ENCODE measurements at places on chromosomes 1 and 21.

DNA sequence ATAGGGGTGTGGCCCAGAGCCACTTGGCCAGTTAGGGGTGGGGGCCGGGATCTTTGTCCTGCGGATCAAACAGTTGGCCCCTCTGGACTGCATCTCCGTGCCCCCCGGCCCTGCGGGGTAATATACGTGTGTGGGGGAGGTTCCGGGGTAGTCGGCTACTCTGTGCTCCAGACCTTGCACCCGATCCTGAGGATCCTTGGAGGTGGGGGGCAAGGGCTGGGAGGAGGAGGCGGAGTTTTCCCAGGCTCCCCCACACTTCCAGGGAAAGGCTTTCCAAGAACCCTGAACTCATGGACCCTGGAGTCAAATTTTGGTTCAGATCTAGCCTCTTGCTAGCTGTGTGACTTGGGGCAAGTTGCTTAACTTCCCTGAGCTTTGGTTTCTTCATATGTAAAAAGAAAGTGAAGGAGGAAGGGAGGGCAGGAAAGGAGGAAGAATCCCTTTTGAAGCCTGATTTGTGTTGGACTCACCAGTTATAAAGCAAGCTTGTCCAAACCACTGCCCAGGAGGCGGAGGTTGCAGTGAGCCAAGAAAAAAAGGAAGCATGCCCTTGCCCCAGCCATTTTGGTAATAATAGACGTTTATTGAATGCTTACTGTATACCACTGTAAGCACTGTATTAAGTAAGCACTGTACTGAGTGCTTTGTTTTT is 686 bp downstream of the MIIP start:
- DNase-seq = peak; percentile 35

DNA sequence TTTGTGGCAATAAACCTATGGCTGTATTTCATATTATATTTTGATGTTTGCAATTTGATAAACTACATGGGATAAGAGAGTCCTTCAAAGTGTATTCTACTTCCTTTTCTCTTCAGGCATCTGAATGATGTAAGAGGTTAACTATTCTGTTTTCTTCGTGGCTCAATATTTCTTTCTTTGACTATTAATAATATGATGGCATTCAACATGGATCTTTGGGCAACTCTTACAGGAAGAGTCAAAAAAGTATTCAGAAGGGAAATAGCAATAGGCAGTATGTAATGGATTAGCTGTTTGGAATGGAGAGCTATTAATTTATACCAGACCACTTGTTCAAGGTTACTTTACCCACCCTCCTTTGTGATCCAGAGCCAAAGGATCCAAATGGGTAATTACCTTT is 74.4 kb downstream of the HMCN1 start:
- DNase-seq = no peak

DNA sequence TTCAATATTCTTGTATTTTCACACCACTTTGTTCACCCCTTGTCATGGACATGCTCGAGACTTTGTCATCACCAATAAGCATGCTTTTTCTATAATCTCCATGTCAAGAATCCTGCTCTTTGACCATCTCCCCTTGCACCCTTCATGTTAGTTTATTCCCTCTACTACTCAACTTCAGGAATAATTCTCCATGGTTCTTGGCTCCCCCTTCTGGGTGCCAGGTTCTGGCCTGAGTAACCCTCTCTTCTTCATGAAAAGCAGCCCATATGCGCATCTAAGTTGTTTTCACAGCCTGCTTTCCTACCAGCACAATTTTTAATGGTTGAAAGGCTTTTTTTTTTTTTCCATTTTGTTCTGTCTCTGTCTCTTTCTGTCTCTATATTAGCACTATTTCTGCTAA is 160.7 kb downstream of the LEPR start:
- DNase-seq = peak; percentile 15

GRCh38 chr1:228101614-228101993 is 1.5 kb downstream of the C1orf35 start:
- DNase-seq = no peak

DNA sequence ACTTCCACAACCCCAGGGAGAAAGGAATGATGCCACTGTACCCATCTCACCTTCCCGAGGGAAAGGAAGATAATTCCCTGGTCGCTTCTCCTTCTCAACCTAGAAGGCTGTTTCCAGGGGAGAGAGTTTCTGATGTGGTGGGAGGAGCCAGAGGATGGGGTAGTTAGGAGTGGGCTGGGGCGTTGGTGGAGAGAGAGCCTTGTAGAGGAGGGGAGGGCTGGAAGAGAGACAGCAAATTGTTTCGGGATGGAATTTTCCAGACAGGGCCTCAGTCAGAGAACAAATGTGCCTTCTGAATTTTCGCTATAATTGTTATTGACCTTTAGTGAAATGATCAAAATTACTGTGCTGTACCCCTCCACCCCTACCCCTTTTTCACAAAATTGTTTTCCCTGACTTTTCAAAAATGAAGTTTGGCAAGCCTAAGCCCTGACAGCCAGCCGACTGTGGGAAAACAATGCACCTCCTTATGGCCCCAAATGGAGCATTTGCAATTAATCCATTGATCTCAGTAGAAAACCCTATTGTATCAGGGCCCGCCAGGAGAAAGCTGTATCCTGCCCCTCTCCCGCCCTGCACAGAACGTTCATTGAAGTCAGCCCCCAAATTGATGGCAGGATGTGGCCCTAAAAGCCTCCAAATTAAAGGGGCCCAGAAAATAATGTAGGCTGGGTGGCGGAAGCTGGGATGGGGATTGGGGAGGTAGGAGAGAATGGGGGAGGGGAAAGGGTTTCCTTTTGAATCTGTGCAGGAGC is 69.1 kb upstream of the JUN start:
- no peak for DNase-seq

GRCh38 chr1:4603295-4604110 is 50.9 kb upstream of the AJAP1 start:
- no peak for DNase-seq

DNA sequence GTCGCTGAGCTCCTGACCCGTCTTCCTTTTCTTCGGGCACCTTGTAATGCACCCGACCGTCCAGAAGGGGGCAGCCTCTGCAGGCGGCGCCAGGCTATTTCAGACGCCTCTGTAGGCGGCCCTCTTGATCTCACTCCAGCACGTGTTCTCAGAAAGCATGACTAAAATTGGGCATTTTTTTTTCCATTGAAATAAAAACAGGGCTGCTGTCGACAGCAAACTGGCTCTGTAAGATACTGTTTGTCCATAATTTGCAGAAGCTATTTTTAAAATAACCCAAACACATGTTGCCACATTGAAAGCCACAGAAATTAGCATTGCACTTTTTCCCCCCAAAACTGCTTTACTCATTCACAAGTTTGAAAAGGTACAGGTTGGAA is 78.0 kb downstream of the STUM start:
- peak; percentile 75 for DNase-seq

GRCh38 chr1:181142096-181142958 is 53.8 kb downstream of the IER5 start:
- DNase-seq = peak; percentile 86

DNA sequence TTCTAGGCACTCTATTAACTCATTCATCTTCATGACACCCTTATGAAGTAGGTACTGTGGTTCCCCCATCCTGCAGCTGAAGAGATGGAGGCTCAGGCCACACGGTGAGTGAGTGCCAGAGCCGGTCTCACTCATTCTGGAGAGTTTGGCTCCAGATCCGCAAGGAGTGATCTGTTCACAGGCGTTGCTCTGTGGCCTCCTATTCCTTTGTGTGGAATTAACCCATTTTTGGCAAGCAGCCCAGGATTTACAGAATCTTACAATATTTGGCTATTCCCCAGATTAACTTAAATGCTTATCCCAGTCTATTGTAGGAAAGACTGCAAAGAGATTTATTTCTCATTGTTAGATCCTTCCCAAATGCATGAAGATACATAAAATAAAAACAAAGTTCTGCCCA is 29.6 kb downstream of the KIAA0040 start:
- peak; percentile 27 for DNase-seq

DNA sequence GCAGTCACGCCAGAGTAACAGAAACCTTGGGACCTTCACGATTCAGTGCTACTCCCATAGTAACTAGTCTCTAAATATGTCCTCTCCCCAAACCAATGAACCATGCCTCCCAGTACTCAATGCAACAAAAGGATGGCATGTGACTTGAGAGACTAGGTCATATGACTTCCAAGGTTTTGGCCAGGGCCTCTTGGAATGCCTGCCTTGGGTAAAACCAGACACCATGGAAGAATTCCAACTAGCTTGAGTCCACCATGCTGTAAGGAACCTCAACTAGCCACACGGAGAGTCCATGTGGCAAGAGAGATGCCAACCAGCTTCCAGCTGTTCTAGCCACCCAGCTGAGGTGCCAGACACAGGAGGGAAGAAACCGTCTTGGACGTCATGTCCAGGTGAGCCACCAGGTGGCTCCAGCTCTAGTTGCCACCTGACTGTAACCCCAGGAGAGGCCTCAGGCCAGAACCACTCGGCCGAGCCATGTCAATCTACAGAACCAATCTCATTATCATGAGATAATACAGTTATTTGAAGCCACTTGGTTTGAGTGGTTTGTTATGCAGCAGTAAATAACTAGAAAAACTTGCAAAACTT is 115.0 kb downstream of the SYF2 start:
- no peak for DNase-seq

GRCh38 chr1:66375125-66375524 is 158.8 kb upstream of the SGIP1 start:
- DNase-seq = no peak

GRCh38 chr21:45148316-45148990 is 74.1 kb downstream of the ADARB1 start:
- no peak for DNase-seq

DNA sequence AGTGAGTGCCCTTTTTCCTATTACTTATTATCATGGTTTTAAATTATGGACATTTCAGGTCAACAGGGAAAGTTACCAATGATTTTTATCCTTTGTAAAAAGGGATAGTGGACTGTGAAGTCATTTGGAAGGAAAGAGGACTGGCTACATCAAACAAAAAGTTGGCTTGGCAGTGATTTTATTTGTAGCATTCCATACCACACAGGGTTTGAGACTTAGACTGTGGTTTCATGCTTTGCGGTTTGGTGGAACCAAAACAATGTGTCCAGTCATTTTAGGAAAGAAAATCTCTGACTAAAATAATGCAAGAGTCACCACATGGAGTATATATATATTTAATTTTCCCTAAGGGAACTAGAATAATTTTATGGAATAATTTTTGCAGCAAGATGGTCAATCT is 239.5 kb downstream of the HMCN1 start:
- peak; percentile 97 for DNase-seq

DNA sequence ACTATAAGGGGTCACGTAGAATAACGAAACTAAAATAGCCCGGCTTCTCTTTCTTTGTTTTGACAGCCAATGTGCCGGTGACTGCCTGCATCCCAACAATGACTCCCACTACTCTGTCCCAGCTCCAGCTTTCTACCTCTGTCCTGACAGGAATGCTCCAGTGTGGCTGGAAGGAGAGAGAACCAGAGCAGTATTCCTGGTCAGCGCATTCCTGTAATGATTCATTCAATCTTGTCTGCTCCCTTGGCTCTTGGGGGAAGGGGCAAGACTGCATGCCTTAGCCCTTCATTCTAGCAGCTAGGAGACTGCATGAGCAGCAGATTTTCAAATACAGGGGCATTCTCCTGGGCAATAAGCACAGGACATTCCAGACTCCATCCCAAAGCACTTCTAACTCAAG is 132.1 kb upstream of the PRMT6 start:
- DNase-seq = peak; percentile 29

- DNase-seq = peak; percentile 14
These were observed 11.6 kb upstream of the OLFML2B start for GRCh38 chr1:162035241-162035640.

DNA sequence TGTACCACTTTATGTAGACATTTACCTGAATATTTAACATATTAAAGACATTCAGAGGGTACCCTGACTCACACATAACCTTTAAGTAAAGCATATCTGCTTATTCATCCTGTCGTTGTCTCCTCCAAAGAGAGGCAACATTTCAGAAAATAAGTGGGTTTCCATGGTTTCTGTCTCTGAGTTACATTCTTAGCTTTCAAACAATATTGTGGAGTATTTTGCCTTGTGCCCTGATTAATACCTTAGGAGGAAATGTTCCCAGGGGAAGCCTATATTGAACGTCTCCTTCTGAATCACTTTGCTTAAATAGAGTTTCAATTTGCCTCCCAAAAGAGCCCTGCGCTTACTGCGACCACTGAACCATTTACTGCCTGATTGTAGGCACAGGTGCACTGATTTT is 26.1 kb downstream of the PALMD start:
- DNase-seq = no peak

DNA sequence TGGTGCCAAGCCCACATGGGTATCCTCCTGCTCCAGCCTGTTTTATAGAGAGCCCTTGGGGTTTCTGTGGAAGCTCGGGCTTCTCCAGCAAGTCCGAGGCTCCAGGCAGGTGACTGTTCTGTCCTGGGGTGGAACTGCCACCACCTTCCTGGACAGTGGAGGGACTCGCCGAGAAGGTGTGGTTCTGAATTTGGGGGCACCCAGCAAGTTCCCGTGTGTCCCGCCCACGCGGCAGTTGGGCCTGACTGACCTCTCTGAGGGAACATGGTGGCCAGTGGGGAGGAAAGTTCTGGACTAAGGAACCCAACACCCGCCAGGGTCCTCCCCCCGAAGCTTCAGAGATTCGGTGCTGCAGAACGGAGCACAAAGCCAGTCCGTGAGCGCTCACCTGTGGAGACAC is 158.1 kb upstream of the C1orf174 start:
- DNase-seq = no peak

- DNase-seq = no peak
These were observed 121.5 kb downstream of the PLD5 start for GRCh38 chr1:242402956-242403355.

DNA sequence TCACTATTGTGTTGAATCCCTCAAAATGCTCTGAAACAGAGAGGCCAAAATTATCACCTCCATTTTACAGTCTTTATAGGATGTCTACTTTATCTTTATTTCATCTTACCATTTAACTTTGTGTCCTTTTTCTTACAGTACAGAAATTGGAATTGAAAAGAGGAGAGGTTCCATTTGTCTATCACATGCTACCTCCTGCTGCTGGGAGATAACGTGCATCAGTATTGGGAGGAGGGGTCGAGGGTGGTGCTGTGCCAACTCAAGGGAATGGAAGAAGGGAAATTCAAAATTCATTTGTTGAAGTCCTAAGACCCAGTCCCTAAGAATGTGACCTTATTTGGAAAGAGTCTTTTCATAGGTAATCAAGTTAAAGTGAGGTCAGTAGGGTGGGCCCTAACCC is 85.3 kb downstream of the HHIPL2 start:
- no peak for DNase-seq

- peak; percentile 49 for DNase-seq
These were observed 563 bp upstream of the NFIA start for GRCh38 chr1:61081686-61082310.

DNA sequence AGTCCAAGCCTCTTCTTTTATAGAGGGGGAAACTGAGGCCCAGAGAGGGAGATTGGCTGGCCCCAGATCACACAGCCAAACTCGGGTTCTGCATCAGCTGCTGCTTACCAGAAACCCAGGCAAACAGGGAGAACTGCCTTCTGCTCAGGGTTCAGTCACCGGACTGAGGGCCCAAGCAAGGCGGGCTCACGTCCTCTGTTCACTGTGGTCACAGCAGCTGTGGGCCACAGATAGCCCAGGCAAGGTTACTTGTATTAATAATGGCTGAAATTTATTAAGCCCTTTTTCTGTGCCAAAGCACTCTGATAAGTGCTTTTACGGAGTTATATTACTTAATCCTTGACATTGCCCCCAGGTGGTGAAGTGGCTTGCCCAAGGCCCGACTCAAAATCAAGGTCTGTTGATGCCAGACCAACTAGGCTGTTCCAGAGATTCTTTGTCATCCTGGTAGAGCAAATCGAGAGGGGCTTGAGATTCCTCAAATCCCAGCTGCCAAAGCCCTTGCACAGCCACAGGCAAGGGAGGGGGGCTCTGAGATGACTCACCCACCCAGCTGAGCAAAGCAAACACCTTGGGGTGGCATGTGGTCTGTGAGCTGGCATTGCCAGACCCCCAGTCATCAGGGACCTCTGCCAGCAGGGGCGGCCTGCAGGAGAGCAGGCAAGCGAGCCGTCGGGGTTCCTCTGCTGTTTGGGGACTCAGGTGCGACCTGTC is 36.5 kb downstream of the EPHB2 start:
- peak; percentile 61 for DNase-seq

Data from fibroblast of the aortic adventitia (primary cell).